ENCODE measurements at places on chromosomes 4 and X. TPM values are rescaled to one million over a fixed set of nuclear protein-coding genes. Genes with fewer than 3 reads are reported as not detected.

FOXO4 gene
- total RNA-seq = 25.3 TPM

PITX2 gene
- total RNA-seq = not detected

PLP2 gene
- total RNA-seq = 39.0 TPM

MSX1 gene
- total RNA-seq = 1.9 TPM

SOWAHD gene
- 0.54 TPM for total RNA-seq

CACNA1F gene
- 0.14 TPM for total RNA-seq

ADH1A gene
- not detected for total RNA-seq

STPG2 gene
- total RNA-seq = 0.33 TPM

GLRA2 gene
- not detected for total RNA-seq

TRIM61 gene
- total RNA-seq = 2.8 TPM

MEPE gene
- total RNA-seq = not detected

PLP1 gene
- total RNA-seq = 38.7 TPM

BGN gene
- total RNA-seq = 5.7 TPM

TLL1 gene
- total RNA-seq = 5.4 TPM

NEUROG2 gene
- not detected for total RNA-seq

FAAH2 gene
- not detected for total RNA-seq

ARHGAP4 gene
- 12.4 TPM for total RNA-seq
